Stimulated activated CD8-positive, alpha-beta memory T cell treated with anti-CD3 and anti-CD28 coated beads, Interleukin-2, amount 100 ng/mL, for 1 hour (primary cell): ENCODE measurements at places on chromosomes 3 and 15.

DNA sequence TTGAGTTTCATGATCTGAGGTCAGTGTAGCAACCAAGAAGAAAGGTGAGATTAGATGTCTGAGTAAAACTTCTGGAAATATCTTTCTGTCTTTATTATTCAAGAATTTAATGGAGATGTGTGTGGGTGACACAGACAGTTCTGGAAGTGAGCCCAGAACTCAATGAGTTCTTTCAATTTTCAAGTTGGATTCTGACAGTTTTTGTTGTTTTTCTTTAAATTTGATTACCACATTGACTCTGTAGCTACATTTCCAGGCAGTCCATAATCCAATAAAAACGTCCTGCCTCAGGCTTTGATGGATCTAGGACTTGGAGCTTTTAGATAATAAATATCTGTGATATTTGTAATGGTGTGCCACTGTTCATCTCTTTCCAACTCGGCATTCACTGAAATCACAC, 3.9 kb upstream of the PARP14 start:
- DNase-seq, result no peak

- DNase-seq, result no peak
These were observed 16.6 kb upstream of the BCL2A1 start for GRCh38 chr15:79987569-79987955.

GRCh38 chr15:66901336-66902100, 163.9 kb upstream of the SMAD3 start:
- no peak for DNase-seq

DNA sequence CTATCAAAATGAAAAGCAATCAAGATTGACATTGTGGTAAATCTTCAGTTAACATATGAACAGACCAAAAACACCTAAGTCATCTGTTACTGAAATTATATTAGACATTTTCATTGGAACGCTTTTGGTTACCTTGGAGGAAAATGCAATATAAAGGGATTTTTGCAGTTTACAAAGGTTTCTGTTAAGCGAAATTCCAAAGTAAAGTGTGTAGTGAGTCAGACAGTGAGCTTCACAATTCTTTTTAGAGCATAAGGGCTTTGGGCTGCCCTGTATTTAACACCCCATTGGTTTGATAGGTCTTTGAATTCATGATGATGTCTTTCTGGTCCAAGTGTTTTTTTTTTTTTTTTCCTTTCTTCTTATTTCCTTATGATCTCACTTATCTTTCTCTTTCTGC, 462.8 kb downstream of the EDEM1 start:
- DNase-seq, result no peak

- no peak for DNase-seq
These were observed 103.2 kb upstream of the ST8SIA2 start for GRCh38 chr15:92290359-92290992.

DNA sequence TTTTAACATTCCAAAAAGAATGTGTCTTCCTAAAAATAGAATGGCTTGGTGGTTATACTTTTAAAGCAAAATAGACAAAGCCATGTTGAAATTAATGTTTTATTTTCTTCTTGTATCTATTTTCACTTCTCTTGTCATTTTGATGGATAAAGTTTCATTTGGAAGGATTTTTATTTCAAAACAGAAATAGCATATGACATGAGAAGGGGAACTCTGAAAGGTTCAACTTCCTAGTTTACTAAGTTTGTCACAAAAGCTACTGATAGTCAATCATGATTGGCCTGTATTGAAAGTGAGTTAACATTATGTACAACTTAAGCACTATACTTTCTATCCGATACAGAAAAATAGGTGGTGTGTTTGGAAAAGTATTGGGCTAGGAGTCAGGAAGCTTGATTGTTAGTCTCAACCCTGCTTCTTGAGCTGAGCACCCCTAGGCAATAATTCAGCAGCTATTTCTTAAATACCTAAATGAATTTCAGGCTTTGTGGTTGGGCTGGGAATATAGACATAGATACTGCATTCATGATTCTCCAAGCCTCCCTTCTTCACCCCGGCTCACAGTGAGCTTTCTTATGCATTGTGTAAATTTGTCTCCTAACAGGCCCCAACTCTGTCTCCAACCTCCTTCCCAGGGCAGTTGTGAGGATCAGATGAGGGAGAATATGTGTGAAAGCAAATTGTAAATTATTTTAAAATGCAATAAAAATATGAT, 46.9 kb upstream of the CSPG4 start:
- no peak for DNase-seq

GRCh38 chr15:68360721-68361120, 71.2 kb downstream of the ITGA11 start:
- DNase-seq, result no peak

DNA sequence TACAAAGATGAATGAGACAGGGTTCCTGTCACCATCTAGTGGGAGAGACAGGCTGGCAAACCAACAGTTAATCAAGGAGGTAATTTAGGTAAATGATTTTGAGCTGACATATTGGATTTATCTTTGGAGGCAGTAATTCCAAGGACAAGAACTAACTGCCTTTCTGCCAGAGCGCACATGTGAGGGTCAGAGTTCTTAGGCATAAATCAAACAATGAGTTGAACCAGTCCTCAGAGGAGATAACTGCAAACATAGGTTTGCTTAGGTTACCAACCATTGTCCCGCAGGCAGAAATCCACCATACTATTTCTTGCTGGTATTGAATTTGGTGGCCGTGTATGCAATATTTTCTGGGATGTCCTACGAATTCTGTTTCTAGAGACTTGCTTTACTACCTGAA, 14.2 kb upstream of the PPP1R2 start:
- DNase-seq, result no peak

DNA sequence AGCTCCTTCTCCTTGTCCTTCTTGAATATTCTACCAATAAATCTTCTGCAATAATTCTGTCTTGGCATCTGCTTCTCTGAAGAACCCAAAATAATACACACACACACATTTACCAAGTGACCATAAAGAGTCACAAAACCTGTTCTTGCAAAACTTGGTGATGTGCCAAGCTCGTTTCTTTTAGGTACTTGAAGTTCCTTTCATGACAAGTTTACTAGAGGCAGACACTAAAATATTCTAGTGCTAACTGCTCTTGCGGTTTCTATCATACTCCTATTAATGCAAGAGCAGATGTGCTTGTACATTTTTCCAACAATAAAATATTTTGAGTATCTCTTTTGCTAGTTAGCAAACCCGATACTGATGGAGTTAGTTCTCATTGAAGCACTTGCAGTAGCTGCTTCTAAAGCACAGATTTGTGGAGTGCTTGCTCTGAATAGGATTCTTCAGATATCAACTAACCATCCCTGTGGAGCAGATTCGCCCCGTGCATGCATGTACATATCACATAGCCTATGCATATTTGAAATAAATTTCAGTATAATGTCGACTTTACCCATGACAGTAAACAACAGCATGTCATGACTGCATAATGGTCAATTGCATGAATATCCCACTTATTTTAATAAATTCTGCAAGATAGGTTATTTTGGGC, 23.2 kb downstream of the HHLA2 start:
- DNase-seq, result no peak

DNA sequence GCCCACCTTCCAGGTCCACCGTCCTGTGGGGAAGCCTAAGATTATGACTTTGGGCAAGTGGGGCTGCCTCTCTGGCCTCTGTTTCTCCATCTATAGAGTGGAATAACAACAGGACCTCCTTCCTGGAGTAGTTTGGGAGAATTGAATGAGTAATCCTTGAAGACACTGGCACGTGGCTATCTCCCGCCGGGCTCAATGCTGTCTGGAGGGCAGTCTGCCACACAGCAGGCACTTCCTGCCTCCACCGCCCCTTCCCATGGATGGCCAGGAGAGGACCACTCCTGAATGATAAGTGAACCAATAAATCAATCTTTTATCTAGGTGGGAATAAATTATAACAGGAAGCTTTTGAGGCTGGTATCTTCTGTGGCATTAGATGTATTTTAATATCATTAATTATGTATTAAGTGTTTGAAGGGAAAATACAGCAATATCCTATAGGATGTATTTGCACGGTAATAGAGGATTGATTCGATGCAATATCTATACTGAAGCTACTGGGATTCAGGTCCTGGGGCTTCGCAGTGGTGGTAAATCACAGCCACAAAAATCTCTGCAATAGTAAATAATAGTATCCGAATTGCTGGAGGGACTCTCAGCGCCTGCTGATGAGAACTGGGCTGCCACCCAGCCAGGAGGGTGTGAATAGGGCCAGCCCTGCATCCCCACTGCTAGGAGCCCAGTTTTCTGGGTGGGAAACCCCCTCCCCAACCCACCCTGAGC, 15.9 kb downstream of the MEGF11 start:
- no peak for DNase-seq

- DNase-seq, result no peak
These were observed 53.7 kb upstream of the FAM174B start for GRCh38 chr15:92709110-92709790.

GRCh38 chr15:35691891-35692867, 146.2 kb upstream of the DPH6 start:
- no peak for DNase-seq

GRCh38 chr3:102158080-102158740, 276.6 kb upstream of the ZPLD1 start:
- DNase-seq, result no peak

GRCh38 chr3:137071104-137071503, 113.3 kb downstream of the IL20RB start:
- no peak for DNase-seq

DNA sequence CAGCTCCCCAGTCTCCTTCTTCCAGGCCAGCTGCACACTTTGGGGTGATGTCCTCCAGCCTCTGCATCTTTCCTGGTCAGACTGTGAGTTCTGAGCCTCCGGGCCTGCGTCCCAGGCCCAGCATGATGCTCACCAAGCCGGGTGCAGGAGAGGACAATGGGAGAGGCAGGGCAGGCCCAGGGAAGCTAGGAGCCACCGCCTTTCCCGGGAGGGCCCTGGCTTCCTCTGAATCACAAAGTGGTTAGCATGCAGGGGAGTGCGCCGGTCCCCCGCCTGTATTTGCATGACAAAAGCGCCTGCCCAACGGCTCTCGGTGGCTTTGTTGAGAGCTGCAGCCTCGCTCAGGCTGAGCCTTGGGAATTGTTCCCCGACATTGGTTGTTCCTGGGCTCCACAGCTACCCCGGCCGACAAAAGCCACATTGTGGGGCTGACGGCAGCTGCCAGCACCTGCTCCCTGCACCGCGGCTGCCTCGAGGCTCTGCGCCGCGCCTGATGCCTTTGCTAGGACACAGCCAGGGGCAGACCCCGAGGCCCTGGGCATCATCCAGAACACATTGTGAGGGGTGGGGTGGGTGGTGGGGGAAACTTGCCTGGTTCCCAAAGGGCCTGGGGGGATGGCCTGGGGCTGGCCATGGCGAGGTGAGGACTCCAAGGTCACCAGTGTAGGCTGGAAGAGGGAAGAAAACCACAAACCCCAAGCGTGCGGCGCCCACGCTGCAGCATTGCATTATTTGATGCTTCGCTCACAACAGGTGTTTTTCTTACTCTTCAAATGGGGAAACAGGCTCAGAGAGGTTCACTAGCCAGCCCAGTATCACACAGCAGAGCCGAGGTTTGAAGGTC, 20.0 kb upstream of the KLF13 start:
- DNase-seq, result no peak

DNA sequence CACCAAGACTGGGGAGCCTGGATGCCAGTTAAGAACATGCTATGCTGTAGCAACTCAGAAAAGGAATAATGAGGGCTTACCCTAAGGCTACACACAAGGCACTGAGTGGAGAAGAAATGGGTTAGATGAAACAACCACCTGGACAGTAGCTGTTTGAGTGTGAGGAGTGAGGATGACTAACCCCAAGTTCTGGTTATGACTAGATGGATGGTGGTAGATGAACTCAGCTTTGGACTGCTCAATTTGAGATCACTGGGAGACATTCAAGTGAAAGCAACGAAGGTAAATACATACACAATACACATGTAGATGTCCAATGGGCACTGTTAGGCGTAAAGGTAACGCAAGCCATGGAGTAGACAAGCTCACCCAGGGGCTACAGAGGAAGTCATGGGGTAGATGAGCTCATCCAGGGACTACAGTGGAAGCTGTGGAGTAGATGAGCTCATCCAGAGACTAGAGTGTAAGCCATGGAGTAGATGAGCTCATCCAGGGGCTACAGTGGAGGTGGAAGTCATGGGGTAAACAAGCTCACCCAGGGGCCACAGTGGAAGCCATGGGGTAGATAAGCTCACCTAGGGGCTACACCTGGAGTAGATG, 98.3 kb downstream of the ANO10 start:
- no peak for DNase-seq

DNA sequence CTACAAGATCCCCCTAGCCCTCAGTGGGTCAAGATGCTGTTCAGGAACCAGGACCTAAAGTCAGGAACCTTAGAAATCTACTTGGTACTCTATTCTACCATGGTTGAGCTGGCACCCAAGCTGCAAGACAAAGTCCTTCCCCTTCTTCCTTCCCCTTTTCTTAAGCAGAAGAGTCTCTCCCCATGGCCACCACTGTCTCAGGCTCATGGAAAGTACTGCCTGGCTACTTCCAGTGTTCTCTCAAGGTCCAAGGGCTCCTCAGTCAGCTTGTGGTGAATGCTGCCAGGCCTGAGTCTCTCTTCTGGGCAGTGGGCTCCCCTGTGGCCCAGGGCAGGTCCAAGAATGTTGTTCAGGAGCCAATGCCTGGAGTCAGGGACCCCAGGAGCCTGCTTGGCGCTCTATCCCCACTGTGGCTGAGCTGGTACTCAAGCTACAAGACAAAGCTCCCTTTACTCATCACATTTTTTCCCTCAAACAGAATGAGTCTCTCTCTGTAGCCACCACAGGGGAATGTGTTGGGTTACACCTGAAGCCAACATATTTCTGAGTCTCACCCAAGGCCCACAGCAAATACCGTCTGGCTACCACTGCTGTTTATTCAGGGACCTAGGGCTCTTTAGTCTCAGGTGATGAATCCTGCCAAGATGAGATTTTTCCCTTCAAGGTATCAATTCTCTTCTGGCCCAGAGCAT, 18.1 kb upstream of the SLC27A2 start:
- no peak for DNase-seq

DNA sequence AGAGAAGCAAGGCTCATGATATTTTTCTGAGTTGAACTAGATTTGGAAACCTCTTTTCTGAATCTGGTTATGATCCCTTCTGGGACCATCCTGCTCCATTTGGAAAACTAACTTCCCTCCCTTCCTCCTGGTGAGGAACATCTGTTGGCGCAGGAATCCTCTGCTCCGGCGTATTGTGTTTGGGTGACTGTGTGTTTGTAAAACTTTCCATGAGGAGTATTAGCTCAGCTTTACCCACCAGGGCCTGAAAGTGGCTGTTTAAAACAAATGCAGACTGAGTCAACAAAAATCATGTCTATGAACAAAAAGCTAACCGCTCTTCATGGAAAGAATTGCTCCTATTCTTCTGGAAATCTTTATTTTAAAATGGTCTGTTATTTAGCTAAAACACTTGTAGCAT, 17.7 kb downstream of the STARD9 start:
- DNase-seq, result no peak

DNA sequence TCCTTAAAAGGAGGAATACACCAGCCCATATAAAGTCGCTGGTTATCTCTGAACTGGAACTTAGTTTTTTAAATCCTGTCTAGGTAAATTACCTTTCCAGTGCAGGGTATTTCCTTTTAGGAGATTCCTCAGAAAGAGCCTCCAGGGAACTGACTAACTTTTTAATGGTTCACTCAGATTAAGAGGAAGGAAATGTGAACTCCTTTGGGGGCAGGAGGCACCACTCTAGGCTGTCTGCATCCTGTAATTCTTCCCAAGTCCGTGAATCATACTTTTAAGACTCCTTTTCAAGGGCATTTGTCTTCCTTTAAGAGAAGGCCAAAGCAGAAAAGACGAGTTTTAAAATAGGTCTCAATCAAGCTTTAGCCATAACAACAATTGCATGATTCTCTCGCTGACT, 871.2 kb upstream of the NR2F2 start:
- no peak for DNase-seq

GRCh38 chr3:157074981-157075380, 85.0 kb downstream of the CCNL1 start:
- no peak for DNase-seq
